Astrocyte of the spinal cord (primary cell): ENCODE measurements at places on chromosomes 4 and X.

GRCh38 chrX:44094821-44095530 is 121.8 kb upstream of the NDP start:
- no peak for DNase-seq

DNA sequence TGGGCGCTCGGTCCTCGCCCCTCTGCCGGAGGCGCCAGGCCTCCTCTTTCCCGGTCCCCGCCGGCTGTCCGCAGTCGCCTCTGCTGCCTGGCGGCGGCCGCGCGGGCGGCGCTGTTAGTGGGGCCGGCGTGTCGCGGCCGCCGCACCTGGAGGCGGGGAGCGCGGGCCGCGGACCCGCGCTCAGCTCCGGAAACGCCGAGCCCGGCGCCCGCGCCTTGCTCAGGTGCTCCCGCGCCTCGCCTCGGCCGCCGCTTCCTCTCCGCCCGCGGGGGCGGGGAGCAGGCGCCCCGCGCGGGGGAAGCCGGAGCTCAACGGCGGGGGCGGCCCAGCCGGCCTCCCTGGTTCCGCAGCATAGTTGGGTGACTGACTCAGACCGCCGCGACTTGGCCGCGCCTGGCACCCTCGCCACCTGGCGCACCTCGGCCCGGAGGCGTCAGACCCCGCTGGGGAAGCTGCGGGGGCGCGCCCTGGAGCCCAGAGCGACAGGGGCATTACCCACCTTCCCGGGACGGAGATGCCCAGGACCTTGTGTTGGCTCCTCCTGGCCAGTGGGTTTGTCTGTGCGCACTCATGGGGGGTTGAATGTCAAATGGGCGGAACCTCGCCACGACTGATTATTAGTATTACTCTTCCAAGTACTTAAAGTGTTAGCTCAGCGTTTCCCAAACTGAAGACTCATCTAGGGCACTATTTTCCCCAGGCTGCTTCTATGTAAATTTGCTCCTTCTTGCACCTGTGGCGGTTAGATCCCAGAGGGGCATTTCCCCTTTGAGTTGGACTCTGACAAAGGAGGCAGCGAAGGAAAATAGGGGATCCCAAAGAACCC is at the start of gene ARAP2:
TSS of gene ARAP2 (minus strand) at position 258 of the 826 bp plus-strand sequence. CDS start 15,028 bp downstream, outside the sequence.
- peak; percentile 47 for DNase-seq

DNA sequence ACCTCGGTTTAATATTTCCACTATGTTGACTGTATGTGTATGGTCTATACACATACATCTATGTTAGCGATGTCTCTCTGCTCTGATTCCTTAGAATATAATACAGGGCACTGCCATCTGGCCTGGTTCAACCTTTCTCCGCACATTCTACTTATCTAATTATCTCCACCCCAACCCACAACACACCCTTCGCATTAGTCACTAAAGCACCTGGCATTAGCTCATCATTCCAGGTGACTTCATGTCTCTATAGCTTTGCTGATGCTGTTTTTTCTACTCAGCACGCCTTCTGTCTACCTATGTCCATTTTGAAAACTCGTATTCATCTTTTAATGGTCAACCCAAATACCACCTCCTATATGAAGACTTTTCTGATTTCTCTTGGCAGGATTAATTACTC is 425.2 kb upstream of the RASGEF1B start:
- no peak for DNase-seq

DNA sequence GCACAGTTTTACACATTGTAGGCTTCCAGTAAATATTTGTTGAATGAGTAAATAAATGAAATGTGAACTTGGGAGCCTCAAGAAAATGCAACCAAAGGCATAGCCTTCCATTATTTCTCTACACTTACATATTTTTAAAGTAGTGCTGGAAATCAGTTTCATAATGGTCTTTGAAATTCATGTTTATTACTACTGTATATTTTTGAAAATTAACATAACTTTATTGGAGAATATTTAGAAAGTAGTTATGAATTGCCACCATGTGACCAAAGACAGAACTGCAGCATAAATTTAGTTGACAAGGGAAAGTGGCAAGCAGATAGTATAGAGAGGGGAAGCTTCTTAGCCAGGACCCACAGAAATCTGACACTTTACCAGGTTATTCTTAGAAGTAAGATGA is 6.4 kb downstream of the TCEAL8 start:
- DNase-seq, result peak; percentile 22

DNA sequence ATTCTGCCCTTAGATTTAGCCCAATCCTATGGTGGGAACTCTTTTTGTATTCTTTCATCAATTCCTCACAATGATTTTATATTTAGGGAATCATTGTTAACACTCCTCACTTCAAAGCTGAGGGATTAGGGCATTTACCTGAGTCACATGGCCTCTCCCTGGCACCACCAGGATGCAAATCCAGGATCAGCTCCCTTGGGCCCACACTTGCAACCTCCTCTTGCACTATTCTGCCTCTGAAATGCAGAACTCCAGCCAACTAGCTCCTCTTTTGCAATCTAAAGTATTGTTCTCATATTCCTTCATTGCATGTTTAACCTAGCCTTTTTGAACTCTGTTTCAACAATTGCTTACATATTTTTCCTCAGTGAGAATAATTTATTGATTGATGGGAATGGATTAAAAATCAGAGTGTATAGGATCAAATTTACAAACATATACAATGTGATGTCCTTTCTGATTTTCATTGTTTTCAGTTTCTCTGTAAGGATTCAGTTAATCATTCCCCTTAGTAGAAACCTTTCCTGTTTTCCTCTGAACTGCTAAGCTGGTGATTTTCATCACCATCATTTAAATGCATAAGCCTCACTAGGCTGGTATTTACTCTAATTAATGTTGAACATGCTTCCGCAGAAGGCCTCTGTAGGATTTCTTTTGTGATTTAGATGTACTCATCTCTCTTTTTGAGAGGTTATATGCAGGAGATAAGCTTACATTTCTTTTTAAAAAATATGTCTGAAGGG is 3.3 kb upstream of the RELL1 start:
- DNase-seq, result no peak

GRCh38 chr4:81211956-81212355 is 3.1 kb downstream of the PRKG2 start:
- no peak for DNase-seq

- no peak for DNase-seq
Observed at GRCh38 chr4:152422817-152423320, 113.0 kb downstream of the FBXW7 start.

DNA sequence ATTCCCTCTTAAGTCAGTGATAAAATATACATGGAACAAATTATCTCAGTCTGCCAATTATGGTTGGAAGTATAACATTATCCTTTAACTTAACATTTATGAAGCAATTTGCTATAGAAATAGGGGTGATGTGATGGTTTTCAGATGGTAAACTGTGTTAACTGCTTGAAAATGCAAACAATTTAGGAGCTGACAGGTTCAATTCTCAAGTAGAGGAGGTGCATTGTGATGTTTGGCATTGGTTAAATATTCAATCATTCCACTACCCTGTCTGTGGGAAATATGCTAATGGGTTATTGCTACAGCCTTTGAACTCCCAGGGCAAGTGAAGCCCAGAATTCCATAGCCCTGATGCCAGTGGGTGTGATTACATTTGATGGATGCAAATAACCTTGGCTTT is 243.4 kb upstream of the GK2 start:
- no peak for DNase-seq

DNA sequence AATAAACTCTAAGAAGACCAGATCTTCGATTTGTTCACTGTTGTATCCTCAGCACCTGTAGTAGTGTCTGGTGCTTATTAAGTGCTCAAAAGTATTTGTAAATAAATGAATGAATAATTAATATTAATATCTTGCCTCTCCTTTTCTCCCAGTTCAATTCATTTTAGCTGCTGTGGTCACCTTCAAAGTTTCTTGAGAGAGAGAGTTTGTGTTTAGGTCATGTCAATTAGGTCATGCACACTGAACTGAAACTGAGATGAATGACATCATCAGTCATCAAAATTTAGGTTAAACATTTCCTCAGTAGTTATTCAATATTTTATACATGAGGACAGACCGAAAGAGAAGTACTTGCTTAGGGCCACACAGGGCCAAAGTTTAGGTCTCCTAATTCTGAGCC is 73.5 kb downstream of the ANXA3 start:
- no peak for DNase-seq

DNA sequence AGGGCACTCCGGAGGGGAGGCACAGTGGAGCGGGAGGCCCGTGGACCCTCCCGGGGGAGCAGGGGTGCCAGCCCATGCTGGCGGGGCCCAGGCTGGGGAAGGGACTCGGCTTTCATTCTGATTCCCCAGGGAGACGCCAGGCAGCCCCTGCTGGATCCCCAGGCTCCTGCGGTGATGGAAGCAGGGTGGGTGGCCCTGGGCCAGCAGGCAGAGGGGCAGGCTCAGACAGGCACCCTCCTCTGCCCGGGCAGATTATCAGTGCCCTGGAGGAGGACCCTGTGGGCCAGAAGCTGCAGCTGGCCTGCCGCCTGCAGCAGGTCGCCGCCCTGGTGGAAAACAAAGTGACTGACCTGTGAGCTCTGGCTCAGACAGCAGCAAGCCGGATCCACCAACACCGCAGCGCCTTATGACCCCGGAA is 2.1 kb upstream of the SRPK3 start:
- DNase-seq, result no peak

- DNase-seq, result peak; percentile 78
Observed at GRCh38 chrX:10755439-10756334, 135.3 kb upstream of the MID1 start.

- DNase-seq, result no peak
Observed at GRCh38 chrX:57133706-57134105, 3.5 kb downstream of the SPIN2A start.

DNA sequence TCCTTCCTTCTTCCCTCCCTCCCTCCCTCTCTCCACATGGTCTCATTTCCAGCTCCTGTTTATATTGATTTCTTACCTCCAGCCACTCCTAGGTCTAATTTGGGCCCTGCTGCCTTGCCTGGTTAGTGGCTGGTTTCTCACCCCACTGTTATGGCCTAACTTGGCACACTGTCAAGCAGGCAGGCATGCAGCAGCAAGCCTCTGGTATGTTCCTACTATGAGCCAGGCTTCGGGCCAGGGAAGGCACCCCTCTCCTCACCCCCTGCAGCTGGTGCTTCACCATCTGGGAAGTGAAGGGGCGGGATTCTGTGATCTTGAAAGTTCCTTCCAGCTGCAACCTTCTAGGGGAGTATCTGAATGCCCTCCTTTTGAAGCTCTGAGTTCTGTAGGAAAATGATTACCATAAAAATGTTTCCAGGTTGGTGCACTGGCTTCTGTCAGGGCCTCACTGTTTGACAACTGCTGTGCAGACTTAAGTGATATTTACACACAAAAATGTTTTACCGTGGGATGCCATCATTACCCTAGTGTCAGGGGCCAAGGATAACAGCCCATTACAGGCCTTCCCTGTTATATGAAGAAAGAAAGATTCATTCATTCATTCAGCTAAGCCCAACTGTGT is 10.1 kb upstream of the VMA21 start:
- DNase-seq, result no peak

DNA sequence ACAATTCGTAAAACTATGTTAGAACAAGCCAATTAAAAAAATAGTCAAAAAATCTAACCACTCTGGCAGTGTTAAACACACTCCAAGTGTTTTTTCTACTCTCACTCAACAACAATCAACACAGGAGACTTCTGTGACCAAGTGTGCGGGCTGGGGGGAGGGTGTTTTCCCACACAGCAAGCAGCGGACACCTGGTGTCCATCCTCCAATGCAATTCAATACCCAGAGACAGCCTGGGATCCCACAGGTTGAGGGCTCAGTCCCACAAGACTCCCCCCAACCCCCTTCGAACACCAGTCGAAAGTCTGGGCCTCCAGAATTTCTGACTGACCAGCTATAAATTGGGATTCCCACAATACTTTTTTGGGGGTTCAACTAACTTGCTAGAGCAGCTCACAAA is 8.3 kb upstream of the PIM2 start:
- DNase-seq, result no peak

DNA sequence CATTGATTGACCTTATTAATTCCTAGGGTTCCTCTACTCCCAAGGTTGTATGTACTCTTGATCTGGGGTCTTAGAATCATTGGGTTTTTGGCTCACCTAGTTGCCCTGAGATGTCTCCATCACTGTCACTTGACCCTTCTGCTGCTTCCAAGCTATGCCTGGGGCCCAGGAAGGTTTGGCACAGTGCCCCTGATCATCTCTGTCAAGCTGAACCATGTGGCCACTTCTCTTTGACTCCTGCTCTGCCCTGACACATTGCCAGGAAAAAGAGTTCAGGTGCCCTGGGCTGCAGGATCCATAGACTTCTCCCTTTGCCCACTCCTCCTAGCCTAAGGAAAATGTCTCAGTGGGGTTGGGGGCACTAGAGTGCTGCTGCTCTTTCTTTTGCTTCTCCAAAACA is 3.9 kb upstream of the CHST7 start:
- no peak for DNase-seq

GRCh38 chr4:110540581-110540980 is 64.6 kb downstream of the ENPEP start:
- DNase-seq, result no peak

DNA sequence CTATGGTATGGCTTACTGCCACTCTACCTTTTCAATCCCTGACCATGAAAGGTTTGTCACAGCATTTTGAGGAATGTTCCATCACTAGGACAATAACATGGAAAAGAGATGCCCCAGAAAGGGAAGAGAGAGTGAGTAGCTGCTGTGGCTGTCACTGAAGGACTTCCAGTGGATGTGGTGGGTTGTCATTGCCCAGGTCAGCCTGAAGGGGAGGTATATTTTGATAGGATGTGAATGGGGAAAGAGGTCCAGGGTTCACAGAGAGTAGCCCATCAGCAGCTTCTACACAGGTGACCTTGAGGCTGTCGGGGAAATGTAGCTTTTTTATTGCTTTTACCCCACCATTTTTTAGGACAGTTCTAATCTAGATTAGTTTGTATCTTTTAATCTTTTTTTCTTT is 30.8 kb downstream of the MTM1 start:
- no peak for DNase-seq

- no peak for DNase-seq
Observed at GRCh38 chr4:38547052-38547451, 116.9 kb upstream of the KLF3 start.

- no peak for DNase-seq
Observed at GRCh38 chrX:134461437-134461836, 1.5 kb downstream of the HPRT1 start.

- DNase-seq, result peak; percentile 30
Observed at GRCh38 chr4:74934016-74934831, 1.3 kb downstream of the PARM1 start.

GRCh38 chrX:37800717-37801116 is 20.9 kb downstream of the CYBB start:
- DNase-seq, result no peak

- DNase-seq, result peak; percentile 66
Observed at GRCh38 chr4:101961144-101961543, 170.6 kb downstream of the BANK1 start.

DNA sequence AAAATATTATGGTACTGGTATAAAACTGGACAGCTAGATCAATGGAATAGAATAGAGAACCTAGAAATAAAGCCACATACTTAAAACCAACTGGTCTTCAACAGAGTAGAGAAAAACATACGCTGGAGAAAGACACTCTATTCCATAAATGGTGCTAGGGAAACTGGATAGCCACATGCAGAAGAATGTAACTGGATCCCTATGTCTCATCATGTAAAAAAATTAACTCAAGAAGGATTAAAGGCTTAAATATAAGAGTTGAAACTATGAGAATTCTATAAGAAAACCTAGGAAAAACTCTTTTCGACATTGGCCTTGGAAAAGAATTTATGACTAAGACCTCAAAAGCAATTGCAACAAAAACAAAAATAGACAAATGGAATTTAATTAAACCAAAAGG is 114.6 kb downstream of the PCDH18 start:
- peak; percentile 34 for DNase-seq
